Neural crest cell (in vitro differentiated cells): ENCODE measurements at places on chromosomes 12 and 14. TPM values are rescaled to one million over a fixed set of nuclear protein-coding genes. Genes with fewer than 3 reads are reported as not detected.

Gene PPFIA2
- 4.1 and 8.3 TPM in 2 replicates for total RNA-seq

Gene ZDHHC22
- total RNA-seq: 5.6 and 5.9 TPM in 2 replicates

Gene CDKL1
- 6.1 and 8.3 TPM in 2 replicates for total RNA-seq

Gene SLCO1B1
- total RNA-seq: 0.21 TPM in 1 of 2 replicates, not detected in the other

Gene OAS2
- total RNA-seq: not detected in 2 replicates

Gene FGF6
- total RNA-seq: not detected in 2 replicates

DNA sequence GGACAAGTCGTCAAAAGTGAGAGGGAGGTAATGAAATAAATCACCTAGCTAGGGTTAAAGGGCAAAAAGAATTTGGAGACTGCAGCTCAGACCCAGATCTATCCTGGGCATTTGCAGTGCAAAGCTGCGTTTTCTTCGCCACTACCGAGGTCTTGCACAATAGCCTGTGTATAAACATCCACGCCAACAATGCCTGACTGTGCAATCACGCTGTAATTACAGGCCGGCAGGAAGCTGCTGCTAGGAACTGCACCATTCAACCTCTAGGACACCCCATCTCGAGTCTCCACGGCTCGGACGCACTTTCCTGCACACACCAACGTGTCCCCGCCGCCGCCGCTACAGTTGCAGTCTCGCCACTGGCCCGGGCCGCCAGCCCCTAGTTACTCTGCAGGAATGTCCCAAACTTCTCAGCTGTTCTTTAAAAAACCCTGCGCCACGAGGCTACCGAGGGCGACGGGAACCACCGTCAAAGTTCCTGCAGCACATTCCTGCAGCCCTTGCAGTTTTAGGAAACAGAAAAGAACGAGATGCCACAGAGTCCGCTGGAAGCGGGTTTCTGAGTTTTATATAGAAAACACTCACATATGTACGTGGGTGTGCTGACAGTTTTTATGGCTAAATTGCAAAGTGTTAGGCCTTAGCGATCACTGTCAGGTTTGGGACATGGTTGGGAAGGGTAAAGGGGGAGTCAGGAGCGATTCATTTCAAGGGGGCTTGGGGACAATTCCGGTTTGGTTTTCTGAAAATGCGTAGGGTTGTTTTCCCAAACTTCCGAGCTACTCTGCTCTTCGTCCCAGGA lies 65.6 kb upstream of the PTGR2 start:
- DNase-seq: peak; percentile 51
- H3K4me3 ChIP-seq: peak overlapping the region; percentile 89
- peak overlapping the region; percentile 92 for H3K27ac ChIP-seq
- peaks cover 3% of the 10 kb centered on the region for H3K27me3 ChIP-seq

- H3K27ac ChIP-seq: no peak overlapping the region
- no peaks in the 10 kb centered on the region for H3K36me3 ChIP-seq
- H3K27me3 ChIP-seq: peaks cover 14% of the 10 kb centered on the region
- DNase-seq: no peak
- H3K4me1 ChIP-seq: no peaks in the 10 kb centered on the region
Observed at GRCh38 chr12:33486058-33486457, 46.4 kb upstream of the SYT10 start.

- H3K36me3 ChIP-seq: no peaks in the 10 kb centered on the region
- no peak overlapping the region for H3K4me3 ChIP-seq
- peaks cover 26% of the 10 kb centered on the region for H3K4me1 ChIP-seq
- H3K27me3 ChIP-seq: no peaks in the 10 kb centered on the region
- peak; percentile 38 for DNase-seq
Observed at GRCh38 chr14:76710056-76711010, 50.9 kb upstream of the VASH1 start.

DNA sequence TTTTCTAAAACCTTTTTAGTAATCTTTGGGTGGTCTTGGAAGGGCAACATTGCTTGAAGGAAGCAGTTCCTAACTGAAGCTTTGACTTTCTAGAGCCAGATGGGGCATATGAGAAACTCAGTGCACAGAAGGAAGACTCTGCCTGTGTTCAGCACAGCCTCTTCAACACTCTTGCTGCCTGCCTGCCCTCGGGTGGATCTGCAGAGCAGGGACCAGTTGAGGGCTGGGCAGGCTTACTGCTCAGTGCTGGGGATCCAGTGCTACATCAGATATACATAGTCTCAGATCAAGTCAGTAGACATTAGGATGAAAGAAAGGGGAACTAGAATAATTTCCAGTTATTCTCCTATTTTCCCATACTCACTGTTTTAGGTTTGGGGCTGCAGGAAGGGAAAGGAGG lies 29.5 kb upstream of the TMX1 start:
- no peaks in the 10 kb centered on the region for H3K27me3 ChIP-seq
- H3K4me3 ChIP-seq: no peak overlapping the region
- H3K27ac ChIP-seq: no peak overlapping the region
- DNase-seq: no peak
- H3K4me1 ChIP-seq: no peaks in the 10 kb centered on the region

- no peak overlapping the region for H3K4me3 ChIP-seq
- H3K4me1 ChIP-seq: peaks cover 3% of the 10 kb centered on the region
- DNase-seq: no peak
- no peak overlapping the region for H3K27ac ChIP-seq
Observed at GRCh38 chr12:26283046-26283445, 87.7 kb downstream of the SSPN start.

GRCh38 chr14:88559852-88560251 lies 3.0 kb upstream of the ZC3H14 start:
- H3K27me3 ChIP-seq: peaks cover 7% of the 10 kb centered on the region
- peak overlapping the region; percentile 42 for H3K4me3 ChIP-seq
- H3K27ac ChIP-seq: no peak overlapping the region
- no peak for DNase-seq
- H3K4me1 ChIP-seq: peaks cover 32% of the 10 kb centered on the region

- no peak for DNase-seq
- peak overlapping the region; percentile 27 for H3K4me3 ChIP-seq
- H3K27ac ChIP-seq: no peak overlapping the region
- H3K4me1 ChIP-seq: peaks cover 46% of the 10 kb centered on the region
Observed at GRCh38 chr14:105013150-105013785, 7.6 kb downstream of the CDCA4 start.

DNA sequence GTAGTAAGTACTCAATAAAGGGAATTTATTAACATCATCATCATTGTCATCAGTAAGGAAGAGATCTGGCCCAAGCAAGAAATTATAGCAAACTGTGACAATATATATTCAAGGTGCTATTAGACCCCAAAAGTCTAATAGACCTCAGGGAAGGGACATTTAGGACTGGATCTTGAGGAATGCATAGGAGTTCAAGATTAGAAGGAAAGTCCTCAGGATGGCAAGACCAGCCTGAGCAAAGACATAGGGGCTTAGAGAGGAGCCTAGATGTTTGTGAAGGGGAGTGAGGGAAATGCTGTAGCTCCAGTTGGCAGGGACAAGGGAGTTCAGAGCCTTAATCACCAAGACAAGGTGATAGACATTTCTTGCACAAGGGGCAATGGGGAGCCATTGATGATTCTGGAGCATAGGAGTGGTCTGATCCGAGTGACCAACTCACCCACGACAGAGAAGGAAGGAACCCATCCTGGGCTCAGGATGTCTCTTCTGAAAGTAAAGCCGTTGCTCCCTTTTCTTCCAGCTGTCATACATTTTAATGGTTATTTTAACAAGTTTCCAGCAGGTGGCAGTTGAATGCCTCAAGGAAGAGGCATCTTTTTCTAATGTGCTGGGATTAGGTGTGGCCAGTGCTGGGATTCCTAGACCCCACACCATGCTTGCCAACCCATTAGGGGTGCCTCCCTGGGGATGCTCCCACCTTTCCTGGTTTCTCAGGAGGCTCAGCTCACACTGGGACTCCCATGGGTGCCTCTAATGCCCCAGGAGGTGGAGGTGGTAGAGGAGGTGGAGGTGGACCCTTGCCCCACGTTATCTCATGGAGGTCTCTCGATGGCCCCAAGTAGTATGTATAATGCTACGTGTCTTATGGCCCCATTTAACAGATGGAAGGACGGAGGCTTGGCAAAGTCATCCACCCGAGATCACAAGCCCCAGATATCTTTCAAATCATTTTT lies 37.8 kb downstream of the PHETA1 start:
- H3K36me3 ChIP-seq: peaks cover 3% of the 10 kb centered on the region
- H3K4me3 ChIP-seq: no peak overlapping the region
- no peaks in the 10 kb centered on the region for H3K4me1 ChIP-seq
- no peak for DNase-seq
- H3K27me3 ChIP-seq: peaks cover 8% of the 10 kb centered on the region

GRCh38 chr12:45671254-45671653 lies 58.3 kb upstream of the ARID2 start:
- H3K27me3 ChIP-seq: no peaks in the 10 kb centered on the region
- H3K4me3 ChIP-seq: no peak overlapping the region
- no peak overlapping the region for H3K27ac ChIP-seq
- no peaks in the 10 kb centered on the region for H3K36me3 ChIP-seq
- H3K4me1 ChIP-seq: no peaks in the 10 kb centered on the region

DNA sequence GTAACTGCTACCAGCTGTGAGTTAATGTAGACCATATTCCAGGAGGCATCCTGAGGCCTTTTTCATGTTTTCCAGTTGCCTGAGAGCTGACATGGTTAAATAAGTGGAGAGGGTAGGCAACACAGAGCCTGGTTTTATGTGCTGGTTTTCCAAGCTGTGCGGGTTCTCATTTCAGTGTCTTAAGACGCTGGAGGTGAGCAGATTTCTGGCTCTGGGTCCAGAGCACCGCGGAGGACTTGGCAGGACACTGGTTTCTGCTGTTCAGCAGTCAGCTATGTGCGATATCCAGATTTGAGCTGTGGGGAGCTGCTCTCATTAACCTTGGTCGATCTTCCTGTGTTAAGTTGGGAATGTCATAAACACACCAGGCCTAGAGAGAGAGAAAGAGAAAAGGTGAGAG lies 680.8 kb downstream of the BCL11B start:
- peaks cover 49% of the 10 kb centered on the region for H3K4me1 ChIP-seq
- H3K36me3 ChIP-seq: peaks cover 3% of the 10 kb centered on the region

DNA sequence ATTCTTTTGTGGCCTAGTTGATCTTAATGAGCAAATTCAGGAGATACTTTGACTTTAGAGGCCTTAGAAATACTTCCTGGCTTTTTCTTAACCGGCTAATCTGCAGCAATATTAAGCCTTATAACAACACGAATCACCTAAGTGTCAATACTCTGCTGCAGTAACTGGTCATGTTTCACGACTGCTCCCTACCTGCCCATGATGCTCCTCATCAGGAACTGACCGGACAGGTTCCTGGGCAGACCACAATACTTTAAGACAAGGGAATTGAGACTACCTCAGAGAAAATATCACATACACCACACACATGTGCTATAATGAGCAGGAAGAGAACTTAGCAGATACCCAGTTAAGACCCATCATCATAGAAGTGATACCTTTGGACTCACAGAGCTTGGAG lies 211.9 kb upstream of the BMP4 start:
- no peaks in the 10 kb centered on the region for H3K36me3 ChIP-seq
- H3K27ac ChIP-seq: peak overlapping the region; percentile 44
- peaks cover 15% of the 10 kb centered on the region for H3K4me1 ChIP-seq
- no peaks in the 10 kb centered on the region for H3K27me3 ChIP-seq

DNA sequence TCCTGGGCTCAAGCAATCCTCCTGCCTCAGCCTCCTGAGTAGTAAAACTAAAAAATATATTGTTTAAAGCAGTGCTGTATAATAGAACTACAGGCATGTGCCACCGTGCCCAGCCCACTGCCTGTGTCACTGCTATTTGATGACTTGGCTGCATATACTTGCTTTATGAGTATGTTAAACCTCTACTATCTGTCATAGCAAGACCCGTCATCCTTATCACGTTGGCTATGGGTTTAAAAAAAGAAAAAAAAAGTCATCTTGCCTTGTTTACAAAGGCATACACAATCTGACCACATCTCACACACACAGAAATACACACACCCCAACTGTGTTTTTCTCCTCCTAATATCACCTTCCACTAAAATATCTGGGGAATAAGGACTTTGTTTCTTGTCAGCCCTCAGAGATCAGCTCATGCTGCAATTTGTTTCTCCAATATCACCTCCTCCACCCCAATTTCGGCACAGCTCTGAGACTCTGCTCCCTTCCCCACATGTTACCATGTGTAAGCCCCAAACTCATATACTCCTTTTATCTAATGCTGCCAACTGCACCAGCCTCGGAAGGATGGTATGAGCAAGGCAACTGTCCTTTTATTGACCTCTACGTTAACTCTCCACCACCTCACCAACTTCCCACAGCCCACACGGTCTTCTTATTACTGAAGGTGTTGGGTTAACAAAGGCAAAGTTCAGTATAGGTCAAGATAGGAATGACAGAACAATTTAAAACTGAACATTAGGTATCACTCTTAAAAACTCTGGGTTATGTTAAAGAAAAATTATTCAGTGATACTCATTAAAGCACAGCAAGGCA lies 802 bp upstream of the TMPRSS12 start:
- no peak for DNase-seq
- H3K27me3 ChIP-seq: no peaks in the 10 kb centered on the region
- H3K27ac ChIP-seq: peak overlapping the region; percentile 52

DNA sequence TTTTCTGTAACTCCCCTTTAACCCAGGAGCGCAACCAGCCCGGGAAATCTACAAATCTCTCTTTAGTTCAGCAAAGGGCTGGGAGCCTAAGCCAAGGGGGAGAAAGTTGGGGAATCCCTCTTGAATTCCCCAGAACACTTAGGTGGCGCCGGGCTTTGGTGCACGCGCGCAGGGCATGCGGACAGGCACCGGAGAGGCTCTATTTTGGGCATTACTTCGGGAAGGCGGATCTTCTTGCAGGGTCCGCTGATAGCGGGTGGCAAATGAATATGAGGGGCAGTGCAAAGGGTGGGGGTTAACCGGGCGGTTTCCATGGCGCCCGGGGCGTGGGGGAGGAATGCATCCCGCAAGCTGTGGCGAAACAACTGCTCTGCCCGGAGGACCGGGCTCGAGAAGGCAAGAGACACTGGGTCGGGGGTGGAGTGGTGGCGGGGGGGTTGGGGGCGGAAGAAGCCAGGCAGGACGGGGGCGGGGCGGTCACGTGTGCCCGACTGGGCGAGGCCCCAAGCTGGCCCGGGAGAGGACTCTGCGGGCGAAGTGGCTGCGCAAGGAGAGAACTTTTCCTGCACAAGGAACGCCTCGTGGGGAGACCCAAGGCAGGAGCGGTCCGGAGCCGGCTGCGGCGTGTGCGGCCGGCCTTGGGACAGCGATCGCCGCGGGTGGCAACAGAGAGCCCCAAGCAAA lies at the start of gene FLVCR2:
Gene FLVCR2 (plus strand): TSS at position 519 of the 684 bp plus-strand sequence. CDS start 353 bp downstream, outside the sequence.
- peak within 1 kb of the TSS; percentile 85 for H3K27ac ChIP-seq
- H3K4me3 ChIP-seq: peak within 1 kb of the TSS; percentile 96
- H3K36me3 ChIP-seq: no peaks in the 10 kb centered on the region
- H3K4me1 ChIP-seq: peaks cover 7% of the 10 kb centered on the region
- peak; percentile 58 for DNase-seq

- peaks cover 56% of the 10 kb centered on the region for H3K4me1 ChIP-seq
- H3K27me3 ChIP-seq: peaks cover 5% of the 10 kb centered on the region
- H3K4me3 ChIP-seq: peak overlapping the region; percentile 76
- peak; percentile 14 for DNase-seq
- H3K27ac ChIP-seq: peak overlapping the region; percentile 98
Observed at GRCh38 chr14:22882529-22883172, 371 bp upstream of the REM2 start.

- H3K27me3 ChIP-seq: peaks cover 3% of the 10 kb centered on the region
- H3K27ac ChIP-seq: no peak overlapping the region
- H3K4me3 ChIP-seq: no peak overlapping the region
- H3K36me3 ChIP-seq: no peaks in the 10 kb centered on the region
Observed at GRCh38 chr14:96166461-96167223, 38.0 kb upstream of the BDKRB2 start.

- no peak overlapping the region for H3K4me3 ChIP-seq
Observed at GRCh38 chr12:77681726-77682125, 149.0 kb upstream of the NAV3 start.

- peaks cover 34% of the 10 kb centered on the region for H3K36me3 ChIP-seq
- peaks cover 77% of the 10 kb centered on the region for H3K4me1 ChIP-seq
- H3K27ac ChIP-seq: peak overlapping the region; percentile 99
- DNase-seq: peak; percentile 78
Observed at GRCh38 chr12:14260011-14260993, 105.2 kb upstream of the ATF7IP start.

- no peak for DNase-seq
- H3K36me3 ChIP-seq: peaks cover 4% of the 10 kb centered on the region
- H3K27me3 ChIP-seq: no peaks in the 10 kb centered on the region
Observed at GRCh38 chr12:119136811-119137410, 41.8 kb upstream of the HSPB8 start.
